DMS 273 treated with DMSO at 0.1 percent for 48 hours (cell line): ENCODE measurements at places on chromosomes 11 and 22.

DNA sequence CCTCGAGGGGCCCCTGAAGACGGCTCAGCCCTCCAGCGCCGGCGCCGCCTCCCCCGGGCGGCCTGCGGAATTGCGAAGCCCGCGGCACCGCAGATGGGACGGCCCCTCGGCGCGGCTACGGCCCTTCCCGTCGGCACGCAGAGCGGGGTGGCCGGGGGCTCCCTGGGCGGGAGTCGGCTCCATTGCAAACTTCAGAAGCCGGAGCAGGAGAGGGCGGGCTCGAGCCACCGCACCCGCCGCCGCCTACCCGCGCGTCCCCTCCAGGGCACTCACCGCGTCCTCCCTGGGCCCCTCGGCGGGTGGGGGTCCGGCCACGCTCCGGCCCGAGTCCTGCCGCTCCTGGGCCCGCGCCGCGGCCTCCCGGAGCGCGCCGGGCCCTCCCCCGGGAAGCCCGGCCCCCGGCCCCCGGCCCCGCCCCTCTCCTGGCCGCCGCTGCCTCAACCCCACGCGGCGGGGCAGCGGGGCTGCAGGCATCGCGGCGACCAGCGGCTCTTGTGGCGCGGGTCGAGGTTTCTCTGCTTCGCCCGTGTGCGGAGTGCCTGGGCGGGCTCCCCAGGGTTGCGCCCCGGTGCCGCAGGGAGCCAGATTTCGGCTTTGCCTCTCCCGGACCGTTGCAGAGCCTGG is at the start of gene PACSIN3:
PACSIN3 (minus strand) TSS at position 359 of the 624 bp plus-strand sequence. CDS start 3,707 bp downstream, outside the sequence.
- no peak for DNase-seq

GRCh38 chr11:69611548-69612526 is 29.1 kb upstream of the CCND1 start:
- DNase-seq, result no peak

DNA sequence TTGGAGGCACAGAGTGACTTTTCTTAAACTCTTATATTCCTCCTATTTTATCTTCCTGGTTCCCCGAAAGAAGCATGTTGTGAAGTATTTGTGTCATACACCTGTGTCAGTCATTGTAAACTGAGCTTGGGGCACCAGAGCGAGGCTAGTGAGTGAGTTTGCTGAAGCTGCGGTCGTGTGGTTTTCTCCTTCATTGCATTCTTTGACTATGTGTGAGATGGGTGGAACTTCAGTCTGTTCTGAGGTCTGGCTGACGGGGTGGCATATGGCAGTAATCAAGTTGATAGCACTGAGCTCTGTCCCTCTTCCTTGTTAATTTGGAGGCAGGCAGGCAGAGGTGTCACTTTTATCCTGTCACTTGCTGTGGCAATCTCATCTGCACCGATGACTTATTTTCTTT is 4.2 kb downstream of the VPS26B start:
- no peak for DNase-seq

GRCh38 chr11:111633248-111633647 is 31.0 kb downstream of the SIK2 start:
- DNase-seq, result no peak

- DNase-seq, result no peak
Measured at GRCh38 chr22:24125941-24126340, 55.3 kb upstream of the SUSD2 start.

DNA sequence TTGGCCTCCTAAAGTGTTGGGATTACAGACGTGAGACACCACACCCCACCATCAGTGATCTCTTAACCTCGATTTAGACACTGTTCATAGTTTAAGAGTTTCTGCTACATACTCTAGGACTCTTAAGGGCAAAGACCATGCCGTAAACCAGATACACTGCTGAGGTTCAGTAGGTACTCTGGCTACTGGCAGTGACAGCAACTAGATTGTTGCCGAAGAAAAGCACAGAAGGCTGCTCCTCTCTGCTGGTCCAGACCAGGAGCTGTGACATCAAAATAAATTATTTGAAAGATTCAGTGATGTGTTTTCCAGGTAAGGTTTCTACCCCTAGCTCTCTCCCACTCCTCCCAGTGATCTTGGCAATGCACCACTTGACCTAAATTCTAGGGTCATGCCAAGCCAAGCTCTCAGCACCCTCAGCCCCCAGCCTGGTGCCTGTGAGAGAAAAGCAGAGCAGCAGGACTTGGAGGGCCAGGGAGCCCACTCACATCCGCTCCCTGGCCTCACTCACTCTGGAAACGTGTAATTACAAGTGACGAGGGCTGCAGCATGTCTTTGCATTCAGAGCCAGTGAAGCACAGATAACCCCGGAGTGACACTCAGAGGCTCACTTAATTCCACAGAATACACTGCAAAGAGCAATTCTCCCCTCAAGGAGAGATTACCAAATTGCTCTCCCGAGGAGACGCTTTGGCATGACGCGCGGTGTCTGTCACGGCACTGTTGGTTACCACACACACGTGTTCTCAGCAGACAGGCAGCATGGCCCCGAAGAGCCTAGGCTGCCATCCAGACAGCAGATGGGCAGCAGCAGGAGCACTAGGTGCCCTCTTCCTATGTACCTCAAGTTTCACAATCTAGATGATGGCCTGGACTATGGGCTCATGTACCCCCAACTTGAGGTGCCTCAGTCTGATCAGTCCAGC is 96.9 kb upstream of the PITPNB start:
- no peak for DNase-seq

GRCh38 chr11:115170133-115170815 is 333.9 kb downstream of the CADM1 start:
- DNase-seq, result no peak

DNA sequence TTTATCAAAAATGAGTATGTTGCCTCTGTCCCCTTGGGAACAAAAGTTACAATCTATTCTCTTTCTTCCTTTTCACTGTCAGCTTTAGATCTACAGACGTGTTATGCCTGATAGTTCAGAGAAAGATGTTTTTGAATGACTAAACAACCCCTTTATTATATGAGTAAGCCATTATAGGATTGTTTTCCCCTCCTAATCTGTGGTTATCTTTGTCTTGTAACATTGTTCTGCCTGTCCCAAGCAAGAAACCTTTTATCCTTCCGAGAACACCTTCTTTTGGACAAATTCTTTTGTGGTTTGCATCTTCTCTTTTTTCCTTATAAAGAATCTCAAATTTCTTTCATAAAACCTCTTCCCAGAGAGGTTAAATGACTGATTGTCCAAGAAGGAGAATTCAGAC is 208.4 kb downstream of the DDX10 start:
- no peak for DNase-seq

GRCh38 chr11:121095561-121095960 is 5.5 kb upstream of the TECTA start:
- no peak for DNase-seq

DNA sequence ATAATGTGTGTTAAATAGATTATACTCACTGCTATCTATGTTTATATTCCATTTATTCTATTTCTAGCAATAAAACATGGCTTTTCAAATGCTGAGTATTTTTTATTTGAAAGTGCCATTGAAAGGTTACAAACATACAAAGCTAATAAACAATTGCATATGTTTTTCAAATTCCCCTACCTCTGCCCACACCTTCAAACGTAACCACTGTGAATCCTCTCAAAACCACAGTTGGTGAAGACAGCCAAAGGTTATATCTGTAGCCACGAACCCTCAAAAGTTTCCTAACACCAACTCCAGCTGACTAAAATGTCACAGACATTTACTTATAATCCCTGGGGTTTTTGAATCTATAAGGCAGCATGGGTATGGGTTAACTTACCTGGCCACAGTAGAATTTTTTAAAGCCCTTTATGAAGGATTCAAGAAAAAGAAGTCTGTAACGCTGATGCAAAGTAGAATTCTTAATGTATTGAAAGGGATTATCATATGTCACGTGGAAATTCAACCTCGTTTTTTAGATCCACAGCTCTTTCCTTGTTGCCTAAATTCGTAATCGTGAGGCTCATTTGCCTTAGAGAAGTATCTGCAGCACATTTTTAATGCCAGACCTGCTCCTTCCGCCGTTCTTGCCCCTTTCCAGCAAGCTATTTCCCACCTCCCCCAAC is 122.5 kb upstream of the ZC3H12C start:
- no peak for DNase-seq

- DNase-seq, result no peak
Measured at GRCh38 chr22:34534101-34534500, 531.9 kb upstream of the ISX start.

- DNase-seq, result no peak
Measured at GRCh38 chr11:61760946-61761345, 8.5 kb downstream of the MYRF start.

- DNase-seq, result no peak
Measured at GRCh38 chr22:17131686-17132085, 10.5 kb upstream of the TMEM121B start.

GRCh38 chr22:26038365-26038764 is 130.9 kb upstream of the SEZ6L start:
- no peak for DNase-seq

DNA sequence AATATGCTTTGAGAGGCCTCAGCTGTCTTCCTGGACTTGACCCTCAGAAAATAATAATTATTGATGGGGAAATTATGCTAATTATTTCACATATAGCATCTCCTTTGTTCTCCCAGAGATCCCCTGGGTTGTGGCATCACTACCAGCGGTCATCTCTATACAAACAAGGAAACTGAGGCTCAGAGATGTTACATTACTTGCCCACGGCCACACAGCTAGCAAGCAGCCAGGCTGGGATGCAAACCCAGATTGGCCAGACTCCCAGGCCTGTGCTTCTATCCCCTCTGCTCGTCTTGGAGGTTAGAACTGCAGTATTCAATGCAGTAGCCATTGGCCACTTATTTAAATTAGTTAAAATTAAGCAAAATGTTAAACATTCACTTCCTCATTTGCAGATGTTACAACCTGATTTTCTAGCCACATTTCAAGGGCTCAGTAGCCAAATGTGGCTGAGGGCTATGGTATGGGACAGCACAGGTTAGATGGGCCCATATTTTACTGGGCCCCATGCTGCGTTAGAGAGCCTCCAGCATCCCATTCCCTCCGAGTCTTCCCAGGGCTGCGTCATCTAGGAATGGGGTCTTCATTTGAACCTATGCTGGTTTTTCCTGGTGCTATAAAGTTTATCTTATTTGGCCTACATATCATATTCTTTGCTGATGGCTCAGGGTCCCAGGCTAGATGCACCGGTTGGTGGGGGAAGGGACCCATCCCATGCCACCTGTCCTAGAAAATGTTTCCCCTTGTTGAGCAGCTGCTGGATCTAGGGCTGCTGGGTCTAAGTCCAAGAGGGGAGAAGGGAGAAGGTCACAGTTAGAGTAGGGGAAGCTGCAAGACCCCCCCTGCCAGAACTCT is 2.2 kb downstream of the SLC35C1 start:
- no peak for DNase-seq

DNA sequence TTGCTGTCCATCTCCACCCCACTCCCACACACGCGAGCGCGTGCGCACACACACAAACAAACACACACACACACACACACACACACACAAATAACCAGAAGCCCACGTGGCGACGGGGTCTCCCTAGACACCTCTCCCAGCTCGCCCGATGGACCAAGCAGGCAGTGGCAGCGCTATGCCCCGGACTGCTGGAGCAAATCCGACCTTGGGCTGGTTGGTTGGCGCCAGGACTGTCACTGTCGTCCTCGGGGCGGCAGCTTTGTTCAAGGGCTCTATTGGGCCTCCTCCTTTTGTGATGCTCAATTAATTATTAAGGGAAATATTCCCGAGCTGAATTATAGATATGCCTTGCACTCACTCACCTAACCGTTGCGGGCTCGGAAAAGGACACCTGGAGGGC is 1.7 kb upstream of the KCNA4 start:
- no peak for DNase-seq

GRCh38 chr22:47379037-47379436 is 616.6 kb downstream of the TBC1D22A start:
- DNase-seq, result no peak

DNA sequence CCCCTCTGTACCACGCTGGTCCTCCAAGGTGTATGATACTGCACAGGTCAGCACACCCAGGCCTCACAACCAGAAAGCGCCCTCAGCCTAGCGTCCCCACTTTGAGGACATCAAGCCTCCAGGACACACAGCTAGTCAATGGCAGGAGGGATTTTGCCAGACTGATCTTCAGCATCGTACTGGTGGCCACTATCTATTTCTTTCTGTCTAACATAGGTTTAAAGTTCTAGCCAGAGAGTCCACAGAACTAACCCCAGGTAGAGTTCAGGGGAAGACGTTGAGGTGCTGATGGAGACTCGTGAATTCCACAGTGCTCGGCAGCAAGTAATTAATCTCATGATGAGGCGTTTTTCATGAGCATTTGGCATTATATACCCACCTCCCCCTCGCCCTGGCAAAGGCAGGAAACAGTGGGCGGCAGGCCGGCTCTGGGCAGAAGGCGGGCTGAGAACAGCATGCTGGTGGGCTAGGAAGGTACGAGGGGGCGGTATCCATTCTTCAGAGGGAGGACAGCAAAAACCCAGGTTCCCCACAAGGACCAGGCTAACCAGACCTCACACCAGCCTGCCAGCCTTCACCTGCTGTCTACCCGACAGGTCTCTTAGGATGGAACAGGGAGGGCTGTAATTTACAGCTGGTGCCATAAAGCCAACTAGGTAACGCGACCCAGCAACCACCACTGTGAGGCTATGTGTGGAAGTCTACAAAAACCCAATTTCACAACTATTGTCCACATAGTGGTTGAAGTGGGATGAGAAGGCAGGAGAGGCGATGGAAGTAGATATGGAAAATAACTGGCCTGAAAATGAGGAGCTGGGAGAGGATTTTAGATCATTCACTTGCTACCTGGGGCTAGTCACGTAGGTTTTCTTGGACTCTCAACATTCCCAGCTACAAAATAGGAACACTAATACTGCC is 18.5 kb downstream of the MYH9 start:
- DNase-seq, result no peak

GRCh38 chr11:46914363-46914762 is 4.0 kb downstream of the LRP4 start:
- no peak for DNase-seq

- DNase-seq, result no peak
Measured at GRCh38 chr11:132142554-132142953, 772.1 kb downstream of the NTM start.

DNA sequence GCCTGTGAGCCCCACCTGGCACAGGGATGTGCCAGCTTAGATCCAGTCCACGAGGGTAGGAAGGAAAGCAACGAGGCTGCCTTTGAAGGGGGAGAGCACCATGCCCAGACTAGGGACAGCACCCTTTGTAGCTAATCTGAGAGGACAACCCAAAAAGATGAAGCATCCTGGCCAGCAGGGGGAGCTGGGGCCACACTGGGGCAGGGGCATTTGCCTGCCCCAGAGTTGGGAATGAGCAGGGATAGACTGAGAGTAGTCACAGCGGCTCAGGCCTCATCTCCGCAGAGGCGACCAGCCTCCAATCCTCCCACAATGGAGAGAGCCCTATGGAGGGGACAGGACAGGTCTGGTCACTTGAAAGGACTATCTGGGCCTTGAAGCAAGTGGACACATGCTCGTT is 16.4 kb downstream of the LMO1 start:
- DNase-seq, result no peak
